ENCODE measurements at places on chromosomes 5 and 9.

GRCh38 chr9:75541734-75542133 lies 348.7 kb upstream of the PCSK5 start:
- no peak for DNase-seq

DNA sequence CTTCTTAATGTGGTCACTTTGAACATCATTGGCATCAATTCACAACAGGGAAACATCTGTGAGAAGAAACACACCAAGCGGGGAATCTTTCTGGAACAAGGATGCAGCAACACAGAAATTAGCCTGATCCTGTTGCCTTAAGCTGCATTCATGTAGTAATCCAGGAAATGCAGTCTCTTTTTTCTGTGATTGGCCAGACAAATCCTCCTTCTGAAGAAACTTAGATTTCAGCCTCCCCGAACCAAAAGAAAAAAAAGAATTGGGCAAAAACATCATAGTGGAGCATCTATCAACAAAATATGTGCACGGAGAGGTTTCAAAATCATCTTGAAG lies 7.2 kb upstream of the XPA start:
- no peak for DNase-seq

DNA sequence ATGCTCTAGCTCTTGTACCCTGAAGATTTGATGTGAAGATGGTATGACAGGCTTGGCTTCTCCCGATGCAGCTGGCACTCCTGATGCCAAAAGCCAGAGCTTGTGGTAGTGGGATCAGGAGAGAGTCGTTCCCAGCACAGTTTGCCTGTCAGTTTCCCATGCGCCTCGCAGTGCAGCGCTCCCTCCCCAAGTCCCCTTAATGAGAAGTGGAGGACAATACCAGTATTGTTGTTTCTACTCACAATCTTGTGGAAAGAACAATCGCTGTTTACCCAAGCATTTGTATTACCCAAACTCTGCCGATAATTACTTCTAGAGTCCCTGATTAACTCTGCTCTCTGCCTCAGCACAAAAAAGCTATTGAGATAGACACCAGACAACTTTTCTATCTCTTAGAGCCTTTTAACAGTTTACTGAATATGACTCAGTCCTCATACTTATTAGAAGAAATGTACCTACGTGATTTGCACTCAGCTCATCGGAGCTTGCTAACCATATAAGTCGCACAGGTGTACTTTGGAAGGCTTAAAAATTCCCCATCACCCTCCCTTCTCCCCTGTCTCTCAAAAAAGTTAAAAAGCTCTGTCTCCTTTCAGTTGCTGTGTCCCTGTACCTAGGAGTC lies 283.2 kb upstream of the TMEM161B start:
- DNase-seq: no peak

GRCh38 chr5:14223372-14223771 lies 80.2 kb downstream of the TRIO start:
- DNase-seq: no peak

- no peak for DNase-seq
Observed at GRCh38 chr5:107858324-107858723, 187.6 kb upstream of the EFNA5 start.

Measured in fibroblast of skin of abdomen (primary cell).